Activated CD4-positive, alpha-beta T cell treated with anti-CD3 and anti-CD28 coated beads, Interleukin-2, amount 50 U/mL, for 1 hour (primary cell): ENCODE measurements at places on chromosomes 5 and 9.

- DNase-seq = no peak
These were observed 24.6 kb downstream of the TTF1 start for GRCh38 chr9:132381966-132382541.

- no peak for DNase-seq
These were observed 71.3 kb downstream of the SH3TC2 start for GRCh38 chr5:148991566-148991965.

DNA sequence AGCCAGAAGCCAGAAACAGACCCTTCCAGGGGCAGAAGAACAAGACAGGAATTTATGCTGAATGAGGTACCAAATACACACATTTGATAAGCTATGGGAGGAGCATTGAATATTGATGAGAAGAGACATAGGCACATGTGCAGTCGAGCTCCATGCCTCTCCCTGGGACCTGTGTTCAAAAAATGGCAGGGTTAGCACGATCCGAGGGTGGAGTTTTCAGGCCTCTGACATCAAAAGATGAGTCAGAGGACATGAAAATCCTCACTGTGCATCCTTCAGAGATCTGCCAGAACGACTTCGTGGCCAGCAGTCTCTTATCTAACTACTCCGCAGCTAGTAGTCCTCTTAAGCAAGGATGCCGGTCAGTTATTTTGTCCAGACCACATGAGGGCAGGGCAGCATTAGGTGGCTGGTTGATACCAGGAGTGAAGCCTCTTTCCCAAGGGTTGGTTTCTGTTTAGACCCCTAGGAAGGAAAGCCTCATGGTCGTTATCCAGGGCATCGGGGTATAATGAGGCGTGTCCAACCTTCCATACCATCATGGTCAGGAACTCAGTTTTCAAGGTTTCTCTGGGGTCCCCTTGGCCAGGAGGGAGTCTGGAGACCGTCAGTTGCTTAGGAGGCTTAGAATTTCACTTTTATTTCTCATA, 11.6 kb upstream of the CMBL start:
- no peak for DNase-seq

DNA sequence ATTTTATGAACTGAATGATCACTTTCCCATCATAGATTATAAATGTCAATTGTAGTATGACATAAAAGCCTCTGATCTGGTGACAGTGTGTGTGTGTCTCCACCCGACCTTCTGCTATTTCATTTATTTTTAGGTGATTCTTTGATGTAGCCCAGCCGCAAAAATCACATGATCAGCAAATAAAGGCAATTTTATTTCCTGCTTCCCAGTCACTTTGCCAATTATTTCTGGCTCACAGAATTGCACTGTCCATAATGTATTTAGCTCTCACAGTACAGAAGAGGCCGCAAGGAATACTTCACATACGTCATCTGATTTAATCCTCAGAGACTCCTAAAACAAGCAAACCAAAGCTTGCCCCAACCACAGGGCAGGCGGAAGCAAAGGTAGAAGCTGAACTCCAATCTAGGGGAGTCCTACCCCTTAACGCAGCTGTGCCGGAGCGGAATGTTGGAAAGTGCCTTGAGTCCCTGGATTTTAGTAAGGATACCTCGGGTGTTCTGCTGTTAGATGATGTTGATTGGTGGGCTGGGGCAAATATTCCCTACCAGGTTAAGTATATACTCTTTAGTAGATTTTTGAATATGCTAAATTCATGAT, 384.0 kb upstream of the IRX4 start:
- no peak for DNase-seq

DNA sequence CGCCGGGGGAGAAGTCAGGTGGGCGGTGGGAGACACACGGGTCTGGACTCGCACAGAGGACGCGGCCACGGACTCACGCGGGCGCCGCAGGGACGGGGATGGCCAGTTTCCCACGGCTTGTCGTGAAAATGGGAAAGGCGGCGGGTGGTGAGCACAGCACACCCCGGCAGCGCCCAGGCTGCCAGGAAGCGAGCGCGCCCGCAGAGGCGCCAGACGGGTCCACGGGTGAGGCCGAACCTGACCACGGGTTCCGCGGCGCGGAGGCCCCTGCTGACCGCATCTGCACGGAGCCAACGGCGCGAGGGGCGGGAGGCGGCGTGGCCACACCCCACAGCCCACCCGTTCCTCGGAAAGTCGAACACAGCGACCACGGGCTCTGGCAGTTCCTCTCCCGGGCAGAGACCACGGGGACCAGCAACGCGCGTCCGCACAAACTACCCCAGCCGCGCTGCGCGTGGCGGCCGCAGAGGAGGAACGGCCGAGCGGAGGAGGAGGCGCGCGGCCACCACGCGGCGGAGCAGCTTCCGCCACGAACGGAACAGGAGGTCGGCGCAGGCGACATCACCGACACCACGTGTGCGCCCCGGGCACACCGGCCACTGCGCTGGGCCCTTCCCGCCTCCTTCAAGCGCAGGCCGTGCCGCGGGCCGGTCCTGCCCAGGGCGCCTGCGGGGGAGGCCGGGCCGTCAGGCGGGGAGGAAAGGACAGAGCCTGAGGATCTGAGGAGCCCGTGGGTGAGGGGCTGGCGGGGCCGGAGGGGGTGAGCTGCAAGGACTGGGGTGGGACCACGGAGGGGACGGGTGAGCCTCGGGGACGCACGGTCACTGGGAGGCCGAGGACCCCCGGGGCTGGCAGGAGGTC, 5.6 kb downstream of the EXD3 start:
- DNase-seq = no peak

DNA sequence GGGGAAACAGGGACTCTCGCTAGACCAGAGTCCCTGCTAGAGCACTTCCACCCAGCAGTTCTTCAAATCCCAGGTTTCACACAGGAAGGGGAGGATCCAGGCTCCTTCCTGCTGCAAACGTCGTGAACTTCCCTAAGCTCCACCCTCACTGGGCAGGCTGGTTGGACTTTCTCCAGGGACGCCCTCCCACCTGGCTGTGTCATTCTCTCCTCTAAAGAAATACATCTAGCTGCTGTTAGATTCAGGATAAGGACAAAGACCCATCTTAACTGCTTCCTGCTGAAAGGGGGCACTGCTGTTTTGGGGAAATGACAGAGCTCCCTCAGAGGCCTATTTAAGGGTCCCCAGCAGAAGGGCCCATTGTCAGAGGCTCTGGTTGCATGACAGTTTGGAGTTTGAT, 230.7 kb downstream of the SEMA6A start:
- DNase-seq = no peak

DNA sequence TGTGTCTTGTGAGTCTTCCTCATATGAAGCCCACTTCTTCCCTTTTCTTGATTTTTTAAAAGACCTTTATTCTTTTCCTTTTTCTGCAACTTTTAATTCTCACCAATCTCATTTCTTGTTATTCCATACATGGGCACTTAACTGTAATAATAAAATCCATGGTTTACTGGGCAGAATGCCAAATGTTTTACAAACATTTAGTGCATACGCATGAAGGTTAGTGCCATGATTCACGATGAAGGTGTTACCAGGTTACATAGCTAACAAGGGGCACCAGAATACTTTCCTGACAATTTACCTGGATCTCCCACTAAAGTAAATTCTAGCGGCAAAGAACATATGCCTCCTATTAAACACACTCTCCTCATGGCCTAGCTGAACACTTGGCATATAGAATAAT, 28.5 kb downstream of the MAN2A1 start:
- DNase-seq = no peak
